ENCODE measurements at places on chromosomes 6 and 20.

DNA sequence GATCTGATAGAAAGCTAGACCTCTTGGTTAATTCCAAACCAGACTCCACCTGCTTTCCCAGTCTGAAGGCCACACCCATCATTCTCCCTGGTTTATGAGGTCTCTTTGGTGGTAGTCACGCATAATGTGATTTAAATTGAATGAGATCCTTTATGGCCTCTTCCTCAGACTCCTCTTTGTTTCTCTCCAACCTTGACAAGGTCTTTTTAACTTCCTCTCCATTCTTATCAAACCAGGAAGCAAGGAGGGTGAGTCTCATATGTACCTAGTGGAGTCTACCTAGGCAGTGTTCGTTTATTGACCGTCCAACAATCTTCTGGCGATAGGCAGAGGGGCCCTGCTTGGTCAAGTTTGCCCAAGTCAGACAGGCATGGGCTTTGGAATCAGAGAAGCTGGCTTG lies 184.2 kb upstream of the LAMP5 start:
- DNase-seq: no peak

DNA sequence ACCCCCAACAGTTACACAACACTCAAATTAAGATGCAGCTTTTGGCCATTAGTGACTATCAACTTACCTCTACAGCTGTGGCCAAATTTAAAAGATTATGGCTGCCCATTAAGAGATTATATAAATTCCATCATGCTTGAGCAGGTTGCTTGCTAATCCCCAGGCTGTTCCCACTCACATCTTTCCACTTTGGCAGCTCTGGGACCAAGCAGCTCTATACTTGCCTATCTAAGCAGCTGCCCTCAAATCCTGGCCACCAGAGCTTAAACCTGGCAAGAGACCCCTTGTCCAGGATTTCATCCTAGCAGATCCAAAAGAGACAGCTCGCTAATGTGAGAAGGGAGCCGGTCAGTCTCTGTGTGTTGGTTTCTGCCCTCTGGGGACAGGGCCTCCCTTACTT lies 127.9 kb downstream of the SLC23A2 start:
- DNase-seq: no peak

- no peak for DNase-seq
Measured at GRCh38 chr6:28568515-28569108, 42.9 kb downstream of the GPX5 start.

GRCh38 chr20:53502820-53503219 lies 90.8 kb downstream of the ZNF217 start:
- no peak for DNase-seq

- DNase-seq: no peak
Measured at GRCh38 chr6:147904416-147904815, 395.9 kb downstream of the SAMD5 start.

- DNase-seq: no peak
Measured at GRCh38 chr20:57582432-57583288, 21.8 kb downstream of the PCK1 start.

- no peak for DNase-seq
Measured at GRCh38 chr6:149806127-149806526, 56.6 kb downstream of the PCMT1 start.

DNA sequence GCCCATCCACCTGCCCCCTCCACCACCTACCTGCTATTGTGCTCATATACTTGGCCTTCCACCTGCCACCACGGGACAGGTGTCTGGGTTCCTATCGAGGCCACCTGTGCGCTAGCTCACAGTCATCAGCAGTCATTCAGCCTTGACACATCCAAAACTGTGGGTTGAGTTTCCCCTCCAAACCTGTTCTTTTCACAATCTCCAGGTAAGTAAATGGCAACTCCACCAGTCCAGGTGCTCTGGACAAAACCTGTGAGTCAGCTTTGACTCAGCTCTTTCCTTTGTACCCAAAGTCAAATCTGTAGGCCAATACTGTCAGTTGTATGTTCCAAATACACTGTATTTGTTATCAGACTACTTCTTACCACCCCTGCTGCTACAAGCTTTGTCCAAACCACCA lies 52.6 kb downstream of the SPTLC3 start:
- DNase-seq: no peak

GRCh38 chr6:11389977-11390376 lies 147.6 kb upstream of the TMEM170B start:
- no peak for DNase-seq

DNA sequence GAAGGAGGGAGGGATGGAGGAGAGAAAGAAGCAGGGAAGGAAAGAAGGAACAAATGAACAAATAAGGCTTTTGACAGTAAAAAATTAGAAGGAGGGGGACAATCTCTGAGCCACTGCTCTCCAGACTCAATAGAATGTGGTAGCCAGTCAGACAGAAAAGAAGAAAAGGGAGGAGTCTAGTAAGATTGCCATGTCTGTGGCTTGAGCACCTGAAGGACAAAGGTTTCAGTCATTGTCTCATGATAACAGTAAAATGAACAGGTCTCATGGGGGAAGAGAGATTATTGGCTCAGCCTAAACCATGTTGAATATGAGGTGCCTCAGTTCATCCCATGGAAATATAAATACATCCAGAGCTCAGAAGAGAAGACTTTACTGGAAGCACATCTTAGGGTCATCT lies 14.0 kb upstream of the LOC128125822 start:
- no peak for DNase-seq

- no peak for DNase-seq
Measured at GRCh38 chr20:8432435-8433148, 300.5 kb downstream of the PLCB1 start.

DNA sequence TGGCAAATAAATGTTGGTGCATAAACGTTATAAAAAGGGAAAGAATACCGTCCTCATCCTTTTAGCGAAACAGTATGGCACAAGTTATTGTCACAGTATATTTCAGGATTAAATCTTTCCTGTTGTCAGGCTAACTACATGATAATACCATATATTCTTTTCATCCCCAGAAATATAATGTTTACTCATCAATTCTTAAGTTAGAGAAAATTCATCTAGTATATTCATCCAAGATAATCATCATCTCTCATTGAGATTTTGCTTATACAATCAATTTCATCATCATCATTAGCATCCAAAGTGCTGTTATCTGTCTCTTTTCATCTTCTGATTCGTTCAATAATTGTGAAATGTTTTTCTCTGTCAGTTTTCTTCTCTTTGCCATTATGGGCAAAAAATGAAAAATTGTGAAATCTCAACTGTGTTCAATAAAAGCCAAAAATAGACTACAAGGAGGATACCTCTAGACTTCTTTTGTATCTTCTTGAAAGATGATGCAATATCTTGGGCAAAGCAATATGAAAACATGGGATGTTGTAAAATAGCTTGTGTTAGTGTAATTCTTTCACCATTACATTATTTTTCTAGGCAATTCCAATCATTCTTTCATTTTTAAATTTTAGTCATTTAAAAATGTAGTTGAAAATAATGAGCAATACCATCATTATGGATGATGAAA lies 2.6 kb downstream of the SPACA1 start:
- DNase-seq: no peak

GRCh38 chr6:25192590-25193459 lies 86.3 kb upstream of the CARMIL1 start:
- no peak for DNase-seq

All from anterior cingulate cortex (tissue), 58 donors.